ENCODE measurements at places on chromosomes 16 and 17.
A peak's percentile ranks its signal among the peaks of the same experiment; 100 is the strongest.

GRCh38 chr16:9050102-9050830 lies 41.2 kb upstream of the HAPSTR1 start:
- peak; percentile 26 for DNase-seq

GRCh38 chr17:81802048-81802758 lies 1.7 kb upstream of the GCGR start:
- DNase-seq = no peak

- DNase-seq = peak; percentile 94
Observed at GRCh38 chr16:27202923-27203506, 311 bp upstream of the KDM8 start.

DNA sequence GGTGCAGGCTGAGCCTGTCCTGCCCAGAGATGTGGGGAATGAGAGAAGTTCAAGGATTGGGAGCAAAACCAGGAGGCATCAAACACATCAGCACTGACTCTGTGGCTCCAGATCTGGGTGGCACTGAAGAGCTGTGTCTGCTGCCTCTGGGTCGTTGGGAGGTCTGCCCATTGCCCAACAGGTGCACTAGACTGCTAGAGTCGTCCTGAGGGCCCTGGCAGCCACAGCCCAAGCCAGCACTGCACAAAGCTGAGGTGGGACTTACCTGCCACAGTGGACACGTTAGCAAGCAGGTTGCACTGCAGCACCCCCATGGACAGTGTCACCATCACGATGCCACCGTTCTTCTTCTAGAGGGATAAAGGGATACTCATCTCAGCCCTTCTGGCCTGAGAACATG lies 3.3 kb downstream of the DPEP3 start:
- no peak for DNase-seq

DNA sequence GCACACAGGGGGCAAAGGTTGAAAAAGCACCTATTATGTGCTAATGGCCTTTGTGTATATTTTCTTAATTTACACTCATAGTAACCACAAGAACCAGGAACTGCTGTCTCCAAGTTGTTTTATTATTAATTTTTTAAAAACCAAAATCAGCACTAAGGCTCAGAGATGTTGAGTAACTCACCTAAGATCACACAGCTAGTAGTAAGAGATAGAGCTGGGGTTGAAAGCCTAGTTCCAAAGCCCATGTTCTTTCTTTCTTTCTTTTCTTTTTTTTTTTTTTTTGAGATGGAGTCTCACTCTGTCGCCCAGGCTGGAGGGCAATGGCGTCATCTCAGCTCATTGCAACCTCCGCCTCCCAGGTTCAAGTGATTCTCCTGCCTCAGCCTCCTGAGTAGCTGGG lies 75.3 kb downstream of the SDK2 start:
- DNase-seq = no peak

DNA sequence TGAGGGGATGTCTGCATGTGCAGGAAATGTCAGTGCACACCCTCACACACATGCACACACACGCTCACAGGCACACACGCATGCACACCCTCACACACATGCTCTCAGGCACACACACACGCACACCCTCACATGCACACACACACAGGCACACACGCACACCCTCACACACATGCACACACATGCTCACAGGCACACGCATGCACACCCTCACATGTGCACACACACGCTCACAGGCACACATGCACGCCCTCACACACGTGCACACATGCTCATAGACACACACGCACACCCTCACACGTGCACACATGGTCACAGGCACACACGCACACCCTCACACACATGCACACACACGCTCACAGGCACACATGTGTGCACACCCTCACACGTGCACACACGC lies 77.6 kb upstream of the ZNF469 start:
- DNase-seq = no peak

GRCh38 chr16:55505333-55506015 lies 3.4 kb upstream of the LPCAT2 start:
- DNase-seq = no peak

DNA sequence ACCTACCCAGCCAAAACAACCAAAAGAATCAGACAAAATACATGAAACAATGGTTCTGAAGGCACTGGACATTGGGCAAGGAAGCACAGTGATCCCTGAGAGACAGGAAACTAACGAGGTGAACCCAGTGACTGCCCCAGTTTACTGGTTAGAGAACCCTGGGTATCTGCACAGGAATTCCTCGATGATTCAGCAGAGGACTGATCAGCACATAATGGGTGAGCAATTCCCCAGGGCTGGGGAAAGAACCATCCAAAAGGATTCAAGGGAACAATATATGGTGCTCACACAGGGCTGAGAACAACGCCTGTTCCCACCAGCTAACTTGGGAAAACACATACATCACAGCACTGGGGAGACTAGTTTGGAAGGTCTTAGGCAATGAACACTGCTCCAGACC lies 167.2 kb downstream of the PARN start:
- no peak for DNase-seq
